Activated naive CD4-positive, alpha-beta T cell treated with anti-CD3 and anti-CD28 coated beads, Interleukin-2, amount 10 ng/mL, durations not matched to agents 5 hours and 36 hours (primary cell): ENCODE measurements at places on chromosomes 2 and 18. TPM values are rescaled to one million over a fixed set of nuclear protein-coding genes. Genes with fewer than 3 reads are reported as not detected.

SOX11 gene
- total RNA-seq: not detected

CHRNG gene
- total RNA-seq: not detected

RBKS gene
- total RNA-seq: 1.3 TPM

PARD3B gene
- total RNA-seq: 1.3 TPM
